GM19239 (cell line): ENCODE measurements at places on chromosomes 6 and 20.

GRCh38 chr6:154611241-154611640 lies 100.8 kb upstream of the CNKSR3 start:
- no peak for DNase-seq

GRCh38 chr6:107656883-107657282 lies 167.0 kb downstream of the SOBP start:
- DNase-seq, result no peak

DNA sequence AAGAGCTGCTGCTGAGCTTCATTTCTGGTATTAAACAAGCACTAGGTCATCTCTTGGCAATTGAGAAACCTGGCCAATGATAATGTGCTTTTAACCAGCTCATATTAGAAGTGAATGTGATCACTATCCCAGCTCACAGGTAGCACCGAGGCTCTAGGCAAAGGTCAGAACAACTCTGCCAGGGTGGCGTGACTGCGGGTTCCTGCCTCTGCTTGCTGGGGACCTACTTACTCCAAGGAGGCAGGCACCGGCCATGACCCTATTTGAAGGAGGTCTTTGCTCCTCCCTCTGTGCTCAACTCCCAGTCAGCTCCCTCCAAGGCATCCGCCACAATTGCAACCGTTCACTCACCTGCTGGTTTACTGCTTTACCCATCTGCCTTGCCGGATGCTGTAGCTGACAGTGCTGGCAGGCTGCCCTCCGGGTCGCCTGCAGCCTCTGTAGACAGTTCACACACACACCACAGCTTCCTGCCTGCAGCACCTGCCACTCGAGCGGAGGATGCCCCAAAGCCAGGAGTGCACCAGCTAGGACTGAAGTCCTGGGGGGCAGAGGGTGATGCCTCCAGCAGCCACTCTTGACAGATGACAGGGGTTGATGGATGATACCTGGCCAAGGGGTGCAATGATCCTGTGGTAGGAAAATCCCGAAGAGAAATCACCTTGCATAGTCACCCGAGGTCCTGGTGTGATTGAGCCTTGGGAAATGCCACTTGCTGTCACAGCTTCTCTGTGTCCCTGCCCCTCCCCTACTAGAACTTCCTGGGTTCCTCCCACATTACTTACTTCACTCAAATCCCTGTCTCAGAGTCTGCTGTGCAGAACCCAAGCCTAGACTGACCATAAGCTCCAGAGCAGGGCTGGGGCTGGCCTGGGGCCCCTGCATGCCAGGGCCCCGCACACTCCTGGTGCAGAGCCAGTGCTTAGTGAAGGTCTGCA lies 8.8 kb upstream of the VSX1 start:
- DNase-seq, result no peak

DNA sequence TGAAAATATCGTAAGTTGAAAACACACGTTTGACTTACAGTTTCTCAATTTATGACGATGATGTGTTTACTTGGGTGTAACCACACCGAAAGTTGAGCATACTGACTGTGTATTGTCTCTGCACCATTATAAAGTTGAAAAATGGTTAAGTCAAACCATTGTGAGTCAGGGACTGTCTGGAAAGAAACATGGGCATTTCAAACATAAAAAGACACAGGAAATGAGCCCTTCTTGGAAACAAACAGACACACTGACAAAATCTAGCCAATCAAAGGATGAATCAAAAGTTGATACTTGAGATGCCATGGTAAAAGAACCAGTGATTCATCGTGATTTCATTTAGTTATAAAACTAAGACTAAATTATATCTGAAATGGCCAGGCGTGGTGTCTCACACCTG lies 5.3 kb downstream of the POPDC3 start:
- no peak for DNase-seq

DNA sequence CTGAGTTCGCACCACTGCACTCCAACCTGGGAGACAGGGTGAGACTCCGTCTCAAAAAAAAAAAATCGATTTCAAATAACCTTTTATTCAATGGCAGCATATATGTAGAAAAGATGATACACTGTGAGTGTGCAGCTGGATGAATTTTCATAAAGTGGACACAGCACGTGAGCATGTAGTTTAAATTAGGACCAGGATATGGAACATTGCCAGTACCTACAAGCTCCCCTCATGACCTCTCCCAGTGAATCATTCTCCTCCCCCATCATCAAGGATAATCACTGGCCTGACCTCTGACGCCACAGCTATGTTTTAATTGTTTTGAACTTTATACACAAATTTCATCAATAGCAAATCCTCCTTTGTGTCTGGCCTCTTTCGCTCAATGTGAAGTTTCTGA lies 53.8 kb upstream of the HDAC2 start:
- DNase-seq, result no peak

- DNase-seq, result no peak
These were observed 887 bp upstream of the NSFL1C start for GRCh38 chr20:1467355-1468116.

DNA sequence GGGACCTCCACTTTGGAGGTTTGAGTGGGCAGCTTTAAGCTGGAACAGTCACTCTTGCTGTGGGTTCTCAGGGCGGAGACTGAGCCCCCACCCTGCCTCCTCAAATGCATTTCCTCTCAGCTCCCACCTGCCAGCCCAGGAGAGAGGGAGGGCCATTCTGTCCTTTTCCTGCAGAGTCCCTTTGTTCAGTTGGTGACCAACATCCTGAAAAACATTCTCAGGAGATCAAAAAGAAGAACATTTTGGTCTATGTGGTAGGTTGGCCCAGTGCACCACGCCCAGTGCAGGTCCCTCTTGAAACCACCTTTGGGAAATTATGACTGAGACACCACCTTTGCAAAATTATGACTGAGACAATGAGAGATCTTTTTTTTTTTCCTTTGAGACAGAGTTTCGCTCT lies 13.4 kb downstream of the SLC52A3 start:
- DNase-seq, result no peak

DNA sequence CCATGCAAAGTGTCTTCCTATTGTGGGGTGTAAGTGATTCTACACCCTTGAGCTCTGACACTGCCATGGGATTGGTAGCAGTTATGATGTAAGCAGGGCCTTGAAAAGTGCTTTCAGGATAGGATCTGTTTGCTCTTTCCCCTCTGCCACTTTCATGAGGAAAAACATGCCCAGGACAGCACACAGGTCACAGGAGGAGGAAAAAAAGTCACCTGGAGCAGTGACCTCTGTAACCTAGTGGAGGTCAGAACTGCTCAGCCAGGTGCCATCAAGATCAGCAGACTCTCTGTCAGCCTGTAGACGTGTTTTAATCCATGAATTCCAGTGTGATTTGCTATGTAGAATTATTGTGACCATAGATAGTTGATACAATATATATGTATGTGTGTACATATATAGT lies 92.7 kb upstream of the BMP2 start:
- no peak for DNase-seq

DNA sequence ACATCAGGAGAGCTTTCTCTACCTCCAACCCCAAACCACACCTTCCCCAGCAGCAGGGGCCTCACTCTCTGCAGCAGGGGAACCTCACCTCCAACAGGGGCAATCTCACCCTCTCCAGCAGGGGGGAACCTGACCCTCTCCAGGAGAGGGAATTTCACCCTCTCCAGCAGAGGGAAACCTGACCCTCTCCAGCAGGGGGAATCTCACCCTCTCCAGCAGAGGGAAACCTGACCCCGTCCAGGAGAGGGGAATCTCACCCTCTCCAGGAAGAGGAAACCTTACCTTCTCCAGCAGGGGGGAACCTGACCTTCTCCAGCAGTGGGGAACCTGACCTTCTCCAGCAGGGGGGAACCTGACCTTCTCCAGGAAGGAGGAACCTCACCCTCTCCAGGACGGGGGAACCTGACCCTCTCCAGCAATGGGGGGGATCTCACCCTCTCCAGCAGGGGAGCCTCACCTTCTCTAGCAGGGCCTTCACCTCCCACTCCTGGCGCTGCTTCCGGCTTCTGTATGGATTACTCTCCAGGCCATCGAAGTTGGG lies 3.1 kb downstream of the B3GALT4 start:
- no peak for DNase-seq

GRCh38 chr6:136103763-136104311 lies 146.3 kb downstream of the MTFR2 start:
- DNase-seq, result no peak

DNA sequence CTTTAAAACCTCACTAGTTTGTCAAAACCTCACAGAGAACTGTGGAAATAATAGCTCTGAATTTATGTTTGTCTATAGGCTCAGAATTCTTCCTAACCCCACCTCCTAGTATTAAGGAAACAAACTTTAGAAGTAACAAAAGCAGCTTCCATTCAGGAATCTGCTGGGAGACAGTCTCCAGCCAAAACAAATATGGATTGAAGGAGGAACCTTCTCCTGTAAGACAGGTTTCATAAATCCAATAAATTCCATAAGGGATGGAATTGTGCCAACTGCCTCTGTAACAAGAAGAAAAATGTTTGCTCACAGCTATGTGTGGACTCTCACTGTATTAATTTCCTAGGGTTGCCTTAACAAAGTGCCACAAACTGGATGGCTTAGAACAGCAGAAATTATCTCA lies 7.5 kb downstream of the SYCP2 start:
- no peak for DNase-seq

GRCh38 chr20:50575865-50576720 lies 65.9 kb downstream of the PTPN1 start:
- DNase-seq, result no peak

- DNase-seq, result no peak
These were observed 123.0 kb upstream of the POU3F2 start for GRCh38 chr6:98711380-98711779.

DNA sequence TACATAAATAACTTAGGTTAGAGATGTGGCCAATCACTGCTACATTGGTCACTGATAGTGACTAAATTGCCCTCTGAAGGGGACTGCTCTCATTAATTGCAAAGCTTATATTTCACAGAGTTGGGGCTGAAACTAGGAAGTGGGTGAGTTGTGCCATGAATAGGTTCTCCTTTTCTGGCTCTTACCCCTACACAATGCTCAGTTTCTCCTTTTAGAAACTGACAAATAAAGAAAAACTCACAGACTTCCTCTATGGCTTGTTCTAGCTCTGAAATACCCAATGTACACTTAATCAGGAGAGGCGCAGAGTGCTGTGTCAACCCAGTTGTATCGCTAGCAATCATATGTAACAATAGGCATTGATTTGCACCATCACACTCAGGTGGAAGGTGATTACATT lies 41.2 kb upstream of the PROKR2 start:
- no peak for DNase-seq

DNA sequence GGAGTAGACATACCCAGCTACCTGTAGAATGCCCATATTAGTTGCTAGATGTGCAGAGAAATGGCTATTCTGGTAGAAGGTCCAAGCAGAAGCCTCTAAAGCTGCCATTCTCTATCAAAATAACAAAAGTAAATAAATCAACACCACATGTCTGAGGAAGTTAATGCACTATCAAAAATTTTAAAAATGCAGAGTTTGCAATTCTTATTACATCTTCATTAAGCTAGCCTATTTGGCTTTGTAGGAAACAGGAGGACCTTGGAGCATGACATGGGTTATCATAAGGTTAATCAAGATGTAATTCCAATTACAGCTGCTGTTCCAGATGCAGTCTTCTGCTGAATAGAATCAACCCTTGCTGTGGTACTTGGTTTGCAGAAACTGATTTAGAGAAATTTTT lies 188.4 kb downstream of the TBX18 start:
- no peak for DNase-seq

GRCh38 chr6:54541541-54541940 lies 233.3 kb downstream of the TINAG start:
- no peak for DNase-seq

- DNase-seq, result no peak
These were observed 94.3 kb upstream of the OLIG3 start for GRCh38 chr6:137588472-137588871.

DNA sequence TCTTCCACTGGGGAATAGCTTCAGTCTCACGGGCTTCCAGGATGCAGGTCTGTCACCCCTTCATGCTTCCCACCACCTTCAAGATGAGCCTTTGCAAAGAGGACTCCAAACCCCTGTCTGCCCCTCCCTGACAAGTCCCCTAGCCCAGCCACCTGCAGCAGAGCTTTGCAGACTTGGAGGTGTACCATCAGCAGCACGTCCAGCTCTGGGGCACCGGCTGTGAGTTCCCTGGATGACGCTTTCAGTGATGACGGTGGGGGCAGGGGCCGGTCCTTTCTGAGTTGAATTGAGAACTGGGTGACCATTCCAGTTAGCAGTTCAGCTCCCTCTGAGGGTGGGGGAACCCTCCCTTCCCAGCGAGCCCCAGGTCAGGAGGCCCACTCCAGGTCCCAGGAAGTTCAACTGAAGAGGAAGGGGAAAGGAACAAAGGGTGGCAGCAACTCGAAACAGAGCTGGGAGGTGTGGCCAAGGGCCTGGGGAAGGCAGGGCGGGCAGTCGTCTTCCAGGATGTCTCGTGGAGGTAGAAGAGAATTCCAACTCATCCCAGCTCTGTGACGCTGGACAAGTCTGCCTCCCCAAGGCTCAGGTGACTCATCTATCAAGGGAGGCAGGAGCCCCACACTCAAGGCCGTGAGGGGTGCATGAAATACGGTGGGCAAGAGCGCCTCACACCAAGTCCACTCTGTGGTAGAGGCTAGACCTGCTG lies 86.0 kb downstream of the PTPN1 start:
- DNase-seq, result no peak

- DNase-seq, result no peak
These were observed 168.5 kb downstream of the CDC5L start for GRCh38 chr6:44556046-44556445.

DNA sequence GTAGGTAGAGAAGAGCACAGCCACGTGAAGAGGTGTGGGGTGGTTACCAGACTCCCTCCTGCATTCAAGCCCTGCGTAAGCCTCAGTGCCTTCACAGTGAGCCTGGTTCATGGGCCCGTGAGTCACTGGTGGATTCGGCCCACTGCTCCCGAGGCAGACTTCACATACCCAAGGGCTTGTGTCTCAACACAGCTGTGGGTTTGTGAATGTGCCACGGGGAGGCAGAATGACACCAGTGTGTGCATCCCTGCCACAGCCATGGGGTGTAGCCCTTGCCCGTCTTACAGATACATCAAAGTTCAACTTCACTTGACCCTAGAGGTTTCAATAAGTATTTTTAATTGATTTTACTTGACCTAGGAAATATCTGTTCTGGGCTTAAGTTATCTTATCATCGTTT lies 108.5 kb downstream of the MAP3K4 start:
- no peak for DNase-seq

GRCh38 chr20:62356589-62357186 lies 10.4 kb downstream of the LAMA5 start:
- DNase-seq, result no peak

GRCh38 chr6:7051780-7052442 lies 55.9 kb upstream of the RREB1 start:
- DNase-seq, result peak; percentile 44

- DNase-seq, result no peak
These were observed 41.8 kb downstream of the SLC22A1 start for GRCh38 chr6:160163425-160163824.

GRCh38 chr6:149897855-149898744 lies at the start of gene RAET1E:
Gene RAET1E, minus strand, starts transcription at chr6:149898113. Its CDS starts 7,212 bp downstream, at chr6:149890901.
- no peak for DNase-seq

DNA sequence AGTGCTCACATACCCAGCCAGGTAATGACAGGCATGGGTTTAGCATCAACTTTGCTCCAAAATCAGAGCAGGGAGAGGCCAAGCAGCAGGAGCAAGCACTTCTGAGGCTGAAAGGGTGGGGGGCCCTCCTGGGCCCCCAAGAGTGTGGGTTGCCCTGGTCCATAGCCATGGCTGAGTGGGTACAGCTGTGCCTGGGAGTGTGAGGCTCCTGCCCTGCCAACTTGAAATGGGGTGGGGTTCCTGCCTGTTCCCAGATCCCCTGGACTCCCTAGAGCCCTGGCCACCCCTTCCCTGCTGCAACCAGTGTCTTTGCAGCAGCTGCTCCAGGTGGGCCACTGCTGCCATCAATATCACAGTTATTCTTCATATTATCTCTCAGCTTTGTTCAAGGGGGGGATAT lies 1224.2 kb upstream of the GJE1 start:
- DNase-seq, result no peak

GRCh38 chr20:11890331-11891076 lies 27.2 kb upstream of the BTBD3 start:
- DNase-seq, result peak; percentile 35
